ENCODE measurements at places on chromosomes 2 and 18.

- DNase-seq: no peak
Observed at GRCh38 chr2:196233805-196234475, 62.6 kb upstream of the STK17B start.

GRCh38 chr2:210461401-210461800 lies 15.2 kb downstream of the LANCL1 start:
- DNase-seq: no peak

DNA sequence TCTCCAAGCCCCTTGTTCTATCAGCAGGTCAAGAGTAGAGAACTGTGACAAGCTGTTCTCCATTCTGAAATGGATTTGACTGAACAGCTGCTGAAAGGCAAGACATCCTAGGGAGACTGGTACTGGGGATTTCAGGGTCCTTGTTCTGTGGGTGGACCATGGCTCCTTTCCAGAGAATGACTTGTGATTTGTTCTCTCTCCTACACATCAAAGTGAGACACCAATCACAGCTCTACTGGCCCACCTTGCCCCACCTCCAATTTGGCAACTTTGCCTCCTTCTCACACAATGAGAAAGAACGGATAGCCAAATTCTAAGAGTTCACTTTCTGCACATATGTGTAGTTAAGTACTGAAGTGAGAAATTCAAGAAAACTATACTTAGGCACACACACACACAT lies 67.4 kb downstream of the BCL11A start:
- DNase-seq: no peak

DNA sequence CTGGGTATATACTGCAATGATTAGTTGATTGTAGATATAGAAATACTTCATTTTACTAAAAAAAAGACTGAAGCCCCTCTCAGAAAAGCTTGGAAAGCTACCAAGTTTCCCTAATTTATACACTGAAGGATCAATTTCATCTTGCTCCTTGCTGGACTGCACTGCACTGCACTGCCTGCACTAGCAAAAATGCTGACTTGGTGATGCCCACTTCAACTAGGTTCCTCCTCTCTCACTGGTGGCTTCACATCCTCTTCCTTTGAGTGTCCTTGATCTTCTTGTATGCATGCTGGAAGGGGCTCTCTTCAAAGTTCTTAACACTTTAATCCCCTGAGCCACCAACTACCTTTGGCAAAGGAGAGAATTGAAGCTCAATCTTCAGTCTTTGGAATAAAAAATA lies 31.7 kb upstream of the ITPRID2 start:
- DNase-seq: no peak

GRCh38 chr18:62420513-62421209 lies 95.6 kb downstream of the TNFRSF11A start:
- peak; percentile 41 for DNase-seq

- no peak for DNase-seq
Observed at GRCh38 chr2:128727914-128728313, 409.2 kb upstream of the HS6ST1 start.

- DNase-seq: no peak
Observed at GRCh38 chr2:65159906-65160305, 30.0 kb upstream of the RAB1A start.

DNA sequence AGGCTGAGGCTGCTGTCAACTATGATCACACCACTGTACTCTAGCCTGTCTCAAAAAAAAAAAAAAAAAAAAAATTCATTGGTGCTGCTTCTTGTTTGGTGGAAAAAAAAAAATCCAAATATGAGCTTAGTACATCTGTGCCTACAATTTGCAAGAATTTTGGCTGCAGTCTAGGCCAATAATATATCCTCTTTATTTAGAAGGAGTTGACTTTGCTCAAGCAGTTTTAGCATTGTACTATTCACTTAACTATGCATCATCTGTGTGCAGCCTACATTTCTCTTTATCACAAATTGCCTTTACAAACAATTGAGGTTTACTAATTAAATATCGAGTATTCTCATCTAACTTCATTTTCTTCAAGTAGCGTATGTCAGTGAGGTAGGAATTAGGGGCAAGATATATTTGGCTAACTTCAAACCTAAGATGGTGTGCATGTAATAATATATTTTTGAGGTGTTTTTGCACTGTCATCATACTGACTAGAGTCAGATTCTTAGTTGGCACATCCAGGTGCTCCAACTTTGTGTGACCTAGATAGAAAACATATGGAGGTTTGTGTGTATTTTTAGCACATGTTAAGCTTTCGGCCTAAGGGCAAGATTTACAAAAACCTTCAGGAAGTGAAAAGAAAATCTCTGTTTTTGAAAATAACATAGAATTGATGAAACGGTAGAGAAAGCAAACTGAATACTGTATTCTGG lies 51.8 kb downstream of the PMS1 start:
- no peak for DNase-seq

DNA sequence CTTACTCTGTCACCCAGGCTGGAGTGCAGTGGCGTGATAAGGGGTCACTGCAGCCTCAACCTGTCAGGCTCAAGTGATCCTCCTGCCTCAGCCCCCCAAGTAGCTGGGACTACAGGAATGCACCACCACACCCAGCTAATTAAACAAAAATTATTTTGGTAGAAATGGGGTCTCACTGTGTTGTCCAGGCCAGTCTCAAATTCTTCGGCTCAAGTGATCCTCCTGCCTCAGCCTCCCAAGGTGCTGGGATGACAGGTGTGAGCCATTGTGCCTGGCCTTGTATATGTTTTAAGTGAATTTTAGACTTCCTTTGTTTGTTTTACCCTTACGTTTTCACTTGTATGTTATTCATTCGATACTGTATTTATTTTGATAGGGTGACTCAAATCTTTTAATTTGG lies 34.7 kb upstream of the ITSN2 start:
- no peak for DNase-seq

DNA sequence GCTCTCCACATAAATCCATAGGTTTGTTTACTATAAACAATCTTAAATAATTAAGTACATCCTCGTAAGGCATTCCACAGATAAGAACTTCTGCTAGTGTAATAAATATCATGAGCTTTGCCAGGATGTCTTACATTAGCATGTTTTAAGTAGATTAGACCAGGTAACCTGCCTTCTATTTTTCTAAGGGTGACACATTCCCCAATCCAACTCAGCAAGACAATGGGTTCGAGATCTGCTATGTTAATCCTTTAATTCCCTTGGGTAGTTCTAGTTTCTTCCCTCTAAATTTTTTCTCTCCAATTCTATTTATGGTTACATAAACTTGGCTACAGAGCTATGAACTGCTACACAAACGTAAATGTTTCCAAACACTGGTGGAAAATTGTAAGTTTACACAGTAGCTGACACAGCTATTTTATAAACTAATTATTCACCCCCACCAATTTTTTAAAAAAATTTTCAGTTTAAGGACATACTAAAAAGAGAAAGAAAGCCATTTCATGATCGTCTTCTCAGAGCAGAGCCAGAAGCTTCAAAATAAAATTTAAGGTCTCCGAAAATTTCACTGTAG lies 386.5 kb upstream of the SLC39A10 start:
- no peak for DNase-seq

DNA sequence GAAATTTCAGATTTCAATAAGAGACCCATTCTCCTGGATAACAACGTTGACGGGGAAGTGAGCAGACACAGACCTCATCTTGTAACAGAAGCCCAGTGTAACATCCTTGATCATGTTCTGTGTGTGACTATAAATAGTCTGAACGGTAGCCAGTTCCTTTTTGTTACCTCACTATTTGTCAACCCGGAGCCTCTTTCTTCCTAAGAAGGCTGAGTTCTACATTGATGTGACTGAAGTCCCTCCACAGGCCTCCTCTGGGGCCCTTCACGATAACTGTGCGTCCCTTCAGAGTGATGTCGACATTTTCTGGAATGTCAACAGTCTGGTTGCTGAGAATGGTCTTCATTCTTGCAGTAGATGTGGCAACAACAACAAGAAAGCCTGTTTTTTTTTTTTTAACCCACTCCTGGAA lies 6.3 kb upstream of the PLEKHM3 start:
- no peak for DNase-seq

- no peak for DNase-seq
Observed at GRCh38 chr2:105215586-105216192, 25.9 kb upstream of the GPR45 start.

- no peak for DNase-seq
Observed at GRCh38 chr2:71901466-71901865, 246.2 kb downstream of the CYP26B1 start.

DNA sequence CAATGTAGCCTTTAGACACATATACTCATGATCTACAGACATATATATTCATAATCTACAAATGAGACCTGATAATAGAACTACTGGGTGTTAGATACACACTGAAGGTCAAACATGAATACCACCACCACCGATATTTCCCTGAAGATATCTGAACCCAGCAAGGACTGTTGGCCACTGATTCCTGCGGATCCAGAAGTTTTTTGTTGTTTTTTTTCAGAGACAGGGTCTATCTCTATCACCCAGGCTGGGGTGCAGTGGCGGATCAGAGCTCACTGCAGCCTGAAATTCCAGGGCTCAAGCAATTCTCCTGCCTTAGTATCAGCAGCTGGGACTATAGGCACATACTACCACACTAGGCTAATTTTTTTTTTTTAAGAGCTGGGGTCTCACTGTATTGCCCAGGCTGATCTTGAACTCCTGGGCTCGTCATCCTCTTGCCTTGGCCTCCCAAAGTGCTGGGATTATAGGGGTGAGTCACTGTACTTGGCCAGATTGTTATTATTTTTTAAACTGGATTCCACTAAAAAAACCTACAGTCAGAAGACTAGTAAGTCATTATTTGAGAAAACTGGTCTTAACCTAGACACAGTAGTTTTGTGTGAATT lies 1.8 kb downstream of the METTL5 start:
- no peak for DNase-seq

- no peak for DNase-seq
Observed at GRCh38 chr2:6823111-6823510, 42.6 kb downstream of the CMPK2 start.

- no peak for DNase-seq
Observed at GRCh38 chr18:46152808-46153617, 48.8 kb downstream of the HAUS1 start.

GRCh38 chr2:11738589-11739436 lies 7.6 kb upstream of the LPIN1 start:
- DNase-seq: no peak

- DNase-seq: no peak
Observed at GRCh38 chr18:59768409-59768808, 71.2 kb upstream of the CCBE1 start.

- no peak for DNase-seq
Observed at GRCh38 chr2:61109291-61109690, 43.6 kb downstream of the SANBR start.

GRCh38 chr2:176118601-176119339 lies 2.2 kb downstream of the HOXD10 start:
- no peak for DNase-seq

DNA sequence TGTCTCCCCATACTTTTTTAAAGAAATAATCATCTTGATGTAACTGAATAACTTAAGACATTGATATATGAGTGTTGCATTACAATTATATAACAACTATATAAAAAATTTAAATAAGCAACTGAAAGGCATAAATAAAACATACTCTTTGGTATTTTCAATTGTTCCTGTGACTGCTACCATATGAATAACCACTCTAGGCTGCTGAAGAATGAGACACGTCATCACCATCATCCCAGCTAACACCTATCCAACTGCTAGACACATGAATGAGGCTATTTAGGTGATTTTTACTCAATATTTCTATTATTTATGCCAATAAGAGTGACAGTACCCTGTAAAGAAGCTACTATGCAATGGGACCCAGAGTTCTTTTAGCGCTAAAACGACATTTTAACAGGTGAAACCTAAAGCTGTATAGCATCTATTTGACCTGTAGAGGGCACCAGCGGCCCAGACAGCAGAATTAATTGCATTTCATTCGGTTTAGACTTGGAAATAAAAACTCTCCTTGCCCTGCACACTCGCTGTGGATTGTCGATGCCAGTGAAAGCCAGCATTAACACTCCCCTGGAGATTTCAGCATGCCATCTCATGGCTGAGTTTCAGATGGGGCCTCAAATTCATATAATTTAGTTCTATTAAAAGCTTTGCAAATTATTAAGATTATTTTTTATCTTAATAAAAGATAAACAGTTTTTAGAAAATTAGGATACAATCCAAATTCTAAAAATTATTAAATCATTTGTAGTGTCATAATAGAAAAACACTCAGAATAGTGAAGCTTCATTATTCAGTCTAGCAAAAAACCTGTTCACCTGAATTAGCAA lies 89.4 kb upstream of the MAP2 start:
- no peak for DNase-seq

GRCh38 chr2:38105922-38106321 lies 30.0 kb upstream of the CYP1B1 start:
- DNase-seq: no peak

GRCh38 chr18:35624146-35624545 lies 42.6 kb downstream of the GALNT1 start:
- DNase-seq: no peak

DNA sequence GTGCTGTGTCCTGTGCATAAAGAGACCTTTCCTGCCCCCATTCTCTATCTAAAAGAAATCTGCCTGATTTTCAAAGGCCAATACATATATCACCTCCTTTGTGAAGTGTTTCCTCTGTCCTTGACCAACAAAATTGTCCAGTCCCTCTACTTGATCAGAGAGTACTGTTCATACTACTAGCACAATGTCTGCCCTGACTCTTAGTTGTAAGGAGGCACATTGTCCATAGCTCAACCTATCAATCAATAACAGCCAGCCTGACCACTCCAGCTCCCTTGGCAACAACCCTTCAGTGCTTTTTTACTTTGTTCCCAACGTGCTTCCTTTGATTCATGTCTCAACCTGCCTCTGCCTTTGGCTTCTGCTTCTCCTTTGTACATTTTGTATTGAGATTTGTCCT lies 398.9 kb downstream of the TRIB2 start:
- DNase-seq: no peak

DNA sequence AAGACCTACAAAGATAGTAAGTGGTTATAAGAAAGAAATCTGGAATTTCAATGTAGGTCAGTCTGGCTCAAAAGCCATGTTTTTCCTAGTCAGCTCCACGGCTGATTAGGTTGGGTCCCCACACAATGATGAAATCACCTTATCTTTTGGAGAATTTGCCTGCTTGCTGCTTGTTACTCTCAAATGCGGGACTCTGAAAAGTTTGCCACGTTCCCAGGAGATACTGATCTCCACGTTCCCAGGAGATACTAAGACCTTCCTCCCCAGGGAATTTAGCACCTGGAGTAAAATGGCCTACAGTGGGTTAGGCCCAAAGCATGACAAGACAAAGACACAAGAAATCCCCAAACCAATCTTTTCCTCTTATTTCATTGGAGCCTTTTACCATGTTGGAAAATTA lies 449.6 kb downstream of the TNS1 start:
- DNase-seq: no peak

- DNase-seq: no peak
Observed at GRCh38 chr2:42788478-42788793, 3.9 kb downstream of the HAAO start.

- no peak for DNase-seq
Observed at GRCh38 chr2:88852753-88853402, 161.4 kb downstream of the RPIA start.

DNA sequence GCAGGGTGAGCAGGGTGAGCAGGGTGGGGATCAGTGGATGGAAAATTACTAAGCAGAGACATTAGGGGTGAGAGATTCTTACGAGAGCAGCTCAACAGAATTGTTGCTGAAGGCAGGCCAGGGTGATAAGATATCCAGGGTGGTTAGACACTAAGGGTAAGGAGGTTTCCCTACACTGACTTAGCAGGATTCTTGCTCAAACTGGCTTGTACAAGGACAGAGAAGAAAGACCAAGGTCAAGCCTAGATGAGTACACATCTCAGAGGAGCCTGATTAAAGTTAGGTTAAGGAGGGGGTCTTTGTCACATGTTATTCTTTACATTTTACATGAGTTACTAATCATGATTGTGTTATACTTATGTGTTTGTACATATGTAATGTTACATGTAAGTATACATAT lies 262.8 kb upstream of the FANCL start:
- DNase-seq: no peak

All from stimulated activated CD8-positive, alpha-beta memory T cell treated with anti-CD3 and anti-CD28 coated beads, Interleukin-4, amount 100 ng/mL, for 1 hour (primary cell).